ENCODE measurements at places on chromosomes 16 and 17.

GRCh38 chr16:51408357-51408756, 257.3 kb upstream of the SALL1 start:
- DNase-seq, result no peak

- DNase-seq, result no peak
These were observed 538.5 kb upstream of the CDH11 start for GRCh38 chr16:65660390-65660789.

- no peak for DNase-seq
These were observed 388.0 kb downstream of the SEC14L1 start for GRCh38 chr17:77528516-77529327.

DNA sequence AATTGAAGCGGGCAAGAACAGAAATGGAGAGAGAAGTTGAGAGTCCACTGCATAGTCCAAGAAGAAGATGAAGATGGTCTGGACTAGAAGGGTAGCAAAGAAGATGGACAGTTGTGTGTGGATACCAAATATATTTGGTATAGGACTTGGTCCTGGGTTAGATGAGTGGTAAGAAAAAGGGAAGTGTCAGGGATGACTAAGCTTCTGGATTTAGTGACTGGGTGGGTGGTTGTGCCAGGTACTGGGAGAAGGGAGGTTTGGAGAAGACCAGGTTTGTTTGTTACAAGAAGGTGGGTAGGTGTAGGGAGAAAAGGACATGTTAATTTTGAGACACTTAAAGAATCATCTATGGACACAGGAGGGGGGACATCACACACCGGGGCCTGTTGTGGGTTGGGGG, 5.4 kb downstream of the VMP1 start:
- no peak for DNase-seq

GRCh38 chr17:76498876-76499251, 2.4 kb downstream of the RHBDF2 start:
- DNase-seq, result no peak

DNA sequence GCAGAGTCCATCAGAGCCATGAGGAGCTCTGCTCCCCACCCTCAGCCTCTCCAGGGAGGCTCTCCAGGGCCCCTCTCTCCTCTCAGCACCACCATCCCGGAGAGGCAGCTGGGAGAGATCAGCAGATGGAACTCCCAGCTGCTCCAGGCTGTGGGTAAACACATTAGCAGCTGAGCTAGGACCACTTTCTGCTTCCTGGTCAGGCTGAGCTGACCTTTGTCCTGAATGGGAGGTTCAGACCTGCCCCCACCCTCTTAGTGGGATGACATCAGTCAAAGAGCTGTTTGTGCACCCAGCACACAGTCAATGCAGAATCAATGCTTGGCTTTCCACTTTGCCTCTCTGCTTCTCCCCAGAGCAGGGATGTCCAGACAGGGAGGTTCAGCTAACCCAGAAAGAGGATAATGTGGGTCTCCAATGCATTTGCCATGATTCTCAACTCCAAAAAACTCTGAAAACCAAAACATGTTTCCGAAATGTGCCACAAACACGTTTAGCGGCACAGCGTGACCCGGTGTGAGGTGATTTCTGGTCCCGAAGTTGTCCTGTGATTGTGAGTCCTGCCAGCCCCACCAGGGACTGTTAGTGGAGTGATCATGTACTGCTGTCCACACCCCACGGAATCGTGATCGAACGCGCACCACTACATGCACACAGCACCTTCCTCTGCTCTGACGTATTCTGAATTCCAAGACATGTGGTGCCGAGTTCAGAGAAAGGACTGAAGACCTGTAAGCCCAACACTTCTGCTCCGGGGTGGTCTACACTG, 6.7 kb downstream of the GPR142 start:
- no peak for DNase-seq

DNA sequence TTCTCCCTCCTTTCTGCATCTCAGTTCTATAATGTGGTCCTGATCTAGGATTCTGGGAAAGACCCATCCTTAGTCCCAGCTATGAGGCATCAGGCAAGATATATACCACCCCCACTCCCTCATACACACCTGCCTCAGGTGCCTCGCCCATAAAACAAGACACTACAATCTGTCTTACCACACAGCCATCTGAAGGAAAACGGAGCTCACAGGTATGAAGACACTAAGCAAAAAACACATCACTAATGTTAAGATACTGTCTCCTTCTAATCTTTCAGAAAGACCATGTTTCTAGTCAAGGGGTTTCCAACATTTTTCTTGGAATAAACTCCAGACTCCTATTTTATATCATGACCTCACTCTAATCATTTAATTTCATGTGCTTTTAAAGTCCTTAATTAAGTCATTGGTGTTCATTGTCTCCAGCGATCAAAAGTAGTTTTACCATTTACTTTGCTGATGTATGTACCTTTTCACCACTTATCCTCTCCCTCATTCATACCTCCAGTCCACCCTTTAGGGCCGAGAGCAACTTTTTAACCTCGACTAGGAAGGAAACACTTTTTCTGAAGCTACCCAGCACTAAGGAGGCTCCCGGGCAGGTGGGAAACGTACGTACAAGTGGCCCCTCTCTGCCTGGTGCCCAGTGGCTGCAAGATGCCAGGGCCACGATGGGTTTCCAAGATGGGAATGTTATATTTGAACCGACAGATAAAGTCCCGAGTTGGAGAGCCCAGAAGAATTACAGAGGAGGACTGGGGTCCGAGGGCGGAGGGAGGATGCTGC, 979 bp downstream of the MAP3K14 start:
- no peak for DNase-seq

GRCh38 chr17:35088356-35088880, 24.9 kb upstream of the RFFL start:
- DNase-seq, result no peak

GRCh38 chr17:51650202-51650601, 389.9 kb downstream of the UTP18 start:
- no peak for DNase-seq

DNA sequence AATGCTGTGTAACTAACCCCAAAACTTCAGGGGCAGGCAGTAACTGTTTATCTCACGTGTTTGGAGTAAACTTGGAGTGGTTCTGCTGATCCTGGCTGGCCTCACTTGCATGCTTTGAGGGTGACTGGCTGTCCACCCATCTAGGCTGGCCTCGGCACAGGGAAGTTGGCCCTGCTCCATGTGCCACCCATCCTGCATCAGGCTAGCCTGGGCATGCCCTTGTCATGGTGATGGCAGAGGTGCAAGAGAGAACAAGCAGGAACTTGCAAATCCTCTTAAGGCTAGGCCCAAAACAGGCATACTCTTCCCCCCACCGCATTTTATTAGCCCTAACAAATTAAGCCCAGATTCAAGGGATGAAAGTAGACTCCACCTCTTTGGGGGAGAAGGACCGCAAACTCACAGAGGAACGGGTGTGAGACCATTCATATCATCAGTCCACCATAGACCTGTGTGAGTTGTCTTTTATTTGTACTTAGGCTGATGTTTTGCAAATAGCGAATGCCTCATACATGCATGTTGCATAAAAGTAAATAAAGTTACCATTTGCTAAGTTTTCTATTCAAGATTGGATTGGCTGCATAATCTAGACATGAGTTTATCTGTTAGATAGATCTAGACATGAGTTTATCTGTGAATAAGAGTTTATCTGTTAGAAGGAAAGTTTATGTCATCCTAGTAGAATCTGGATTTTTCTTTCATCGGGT, 221.0 kb downstream of the CCDC182 start:
- DNase-seq, result peak; percentile 44

GRCh38 chr16:31708348-31708747, 165.3 kb upstream of the ZNF267 start:
- no peak for DNase-seq

- DNase-seq, result no peak
These were observed 134.5 kb downstream of the CDH13 start for GRCh38 chr16:82761236-82761635.

- no peak for DNase-seq
These were observed 18.8 kb downstream of the MYH10 start for GRCh38 chr17:8611619-8612298.

GRCh38 chr16:3979070-3979469, 98.6 kb upstream of the CREBBP start:
- DNase-seq, result no peak

DNA sequence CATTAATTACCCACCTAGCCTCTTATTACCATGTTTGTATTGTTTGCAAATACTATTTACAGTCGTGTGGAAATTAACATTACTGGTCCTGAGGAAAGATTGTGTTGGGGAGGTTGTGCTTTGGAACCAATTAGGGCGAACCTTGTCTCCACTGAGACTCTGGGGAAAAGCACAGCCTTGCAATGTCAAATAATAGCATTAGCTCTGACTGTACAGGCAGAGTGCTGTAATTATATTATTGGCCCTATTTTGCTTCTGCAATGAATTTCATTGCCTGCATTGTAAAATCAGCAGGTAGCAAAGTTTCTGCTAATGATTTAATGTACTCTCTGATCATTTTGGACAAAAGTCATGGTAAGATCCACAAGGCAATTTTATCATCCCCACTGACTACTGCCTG, 97.0 kb downstream of the WWOX start:
- no peak for DNase-seq

DNA sequence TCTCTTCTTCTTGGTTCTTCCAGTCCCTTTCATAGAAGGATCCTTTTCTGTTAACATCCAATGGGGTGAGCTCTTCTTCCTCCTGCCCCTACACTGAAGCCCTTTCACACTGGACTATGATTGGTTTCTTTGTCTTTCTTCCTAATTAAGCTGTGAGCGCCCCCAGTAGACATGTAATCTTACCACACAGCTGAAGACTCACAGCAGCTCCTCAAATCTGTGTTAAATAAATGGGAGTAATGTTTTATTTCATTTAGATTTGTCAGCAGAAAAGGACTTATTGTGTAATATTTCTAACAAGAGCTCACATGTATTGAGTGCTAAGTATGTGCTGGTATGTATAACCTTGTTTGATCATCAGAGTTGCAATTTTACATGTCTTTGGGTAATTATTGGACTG, 55.7 kb downstream of the TOX3 start:
- DNase-seq, result no peak

GRCh38 chr16:72846594-72846993, 201.3 kb downstream of the ZFHX3 start:
- DNase-seq, result no peak

GRCh38 chr17:78253946-78254672, 22.7 kb downstream of the TMEM235 start:
- DNase-seq, result peak; percentile 30

DNA sequence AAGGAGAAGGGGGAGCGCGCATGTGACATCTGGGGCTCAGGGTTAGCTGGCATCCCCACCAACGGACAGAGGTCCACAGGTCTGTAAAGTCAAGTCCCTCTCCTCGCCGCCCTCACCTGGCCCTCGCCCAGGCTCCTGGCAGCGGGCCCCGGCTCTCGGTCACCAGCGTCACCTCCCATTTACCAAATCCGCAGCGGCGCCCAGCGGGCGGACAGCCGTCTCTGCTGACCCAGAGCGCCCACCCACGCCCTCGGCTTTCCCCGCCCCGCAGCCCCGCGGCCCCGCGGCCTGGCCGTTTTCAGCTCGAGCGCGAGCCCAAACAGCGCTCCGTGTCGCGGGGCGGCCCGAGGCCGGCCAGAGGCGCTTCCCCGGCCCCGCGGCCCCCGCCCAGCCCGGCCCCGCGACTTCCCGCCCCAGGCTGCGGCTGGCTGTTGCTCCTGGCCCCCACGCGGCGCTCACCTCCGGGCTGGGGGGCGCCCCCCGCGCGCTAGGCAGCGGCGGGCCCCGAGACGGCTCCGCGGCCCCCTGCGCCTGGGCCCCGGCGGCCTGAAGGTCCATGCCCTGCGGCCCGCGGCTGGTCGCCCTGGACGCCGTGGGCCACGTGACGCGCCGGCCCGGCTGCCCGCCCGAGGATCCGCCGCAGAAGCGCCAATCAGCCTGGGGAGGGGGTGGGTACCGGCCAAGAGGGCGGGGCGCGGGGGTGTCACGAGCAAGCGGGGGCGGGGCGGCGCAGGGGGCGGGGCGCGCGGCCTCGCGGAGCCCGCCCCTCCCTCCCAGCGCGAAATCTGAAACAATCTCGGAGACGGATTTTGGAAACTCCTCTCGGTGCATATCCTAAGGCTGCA, at the start of gene COPRS:
Gene COPRS, minus strand, starts transcription at position 603 of the 845 bp plus-strand sequence. Its CDS starts 45 bp downstream, at position 558.
- DNase-seq, result no peak

GRCh38 chr16:497258-497657, 30.3 kb upstream of the CAPN15 start:
- no peak for DNase-seq

- DNase-seq, result no peak
These were observed 808.1 kb downstream of the CDH11 start for GRCh38 chr16:64313726-64314125.

DNA sequence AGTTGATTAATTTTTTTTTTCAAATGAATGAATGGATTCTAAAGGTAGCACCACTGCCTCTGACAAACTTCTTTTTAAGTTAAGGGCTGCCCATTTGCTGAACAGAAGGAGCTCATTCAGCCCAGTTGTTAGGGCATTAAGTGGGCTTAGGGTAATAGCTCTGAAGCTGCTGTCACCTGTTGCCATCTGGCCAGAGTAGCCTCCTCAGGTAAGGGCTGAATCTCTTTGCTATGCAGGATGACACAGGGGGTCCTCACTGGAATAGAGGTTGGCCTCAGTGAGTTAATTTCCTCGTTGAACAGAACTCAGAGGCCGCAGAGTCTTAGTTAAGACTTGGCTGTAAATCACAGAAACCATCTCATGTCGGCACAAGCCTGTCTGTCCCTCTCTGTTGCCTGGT, 232.8 kb downstream of the CCDC182 start:
- DNase-seq, result no peak

DNA sequence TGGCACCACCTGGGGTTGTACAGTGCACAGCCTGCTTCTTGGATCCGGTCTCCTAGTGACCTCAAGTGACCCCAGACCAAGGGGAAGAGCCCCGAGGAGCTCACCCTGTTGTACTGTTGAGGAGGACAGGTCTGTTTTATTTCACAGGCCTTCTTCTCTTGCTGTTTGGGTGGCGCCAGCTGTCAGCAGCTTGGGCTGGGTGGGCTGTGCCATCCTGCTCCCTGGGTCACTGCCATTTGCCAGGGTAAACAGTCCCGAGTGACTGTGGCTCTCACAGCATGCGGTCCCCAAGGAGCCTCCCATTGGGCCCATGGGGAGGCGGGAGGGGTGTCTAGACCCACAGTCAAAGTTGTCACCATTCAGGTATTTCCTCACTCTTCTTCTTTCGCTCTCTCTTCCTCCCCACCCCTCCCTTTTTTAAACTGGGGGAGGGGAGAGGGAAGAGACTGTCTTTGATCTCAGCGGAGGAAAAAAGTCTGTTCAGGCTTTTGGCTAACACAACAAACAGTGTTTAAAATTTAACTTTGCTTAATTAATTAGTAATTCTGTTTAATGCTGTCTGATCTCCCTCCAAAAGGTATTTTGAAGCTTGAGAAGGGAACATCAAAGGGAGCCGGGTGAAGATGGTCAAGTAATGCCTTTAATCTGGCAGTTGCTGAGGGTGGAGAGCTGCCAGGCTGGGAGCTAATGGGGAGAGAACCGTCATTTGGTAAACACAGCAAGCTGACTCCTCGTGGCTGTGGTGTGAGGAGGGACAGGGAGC, 64.0 kb downstream of the SNX20 start:
- peak; percentile 18 for DNase-seq

GRCh38 chr17:38616361-38616760, 10.6 kb upstream of the SRCIN1 start:
- no peak for DNase-seq
